ENCODE measurements at places on chromosomes 5 and 9.

- no peak for DNase-seq
Observed at GRCh38 chr9:81855538-81855937, 72.7 kb upstream of the SPATA31D4 start.

- DNase-seq, result no peak
Observed at GRCh38 chr5:152649609-152650008, 244.5 kb upstream of the NMUR2 start.

DNA sequence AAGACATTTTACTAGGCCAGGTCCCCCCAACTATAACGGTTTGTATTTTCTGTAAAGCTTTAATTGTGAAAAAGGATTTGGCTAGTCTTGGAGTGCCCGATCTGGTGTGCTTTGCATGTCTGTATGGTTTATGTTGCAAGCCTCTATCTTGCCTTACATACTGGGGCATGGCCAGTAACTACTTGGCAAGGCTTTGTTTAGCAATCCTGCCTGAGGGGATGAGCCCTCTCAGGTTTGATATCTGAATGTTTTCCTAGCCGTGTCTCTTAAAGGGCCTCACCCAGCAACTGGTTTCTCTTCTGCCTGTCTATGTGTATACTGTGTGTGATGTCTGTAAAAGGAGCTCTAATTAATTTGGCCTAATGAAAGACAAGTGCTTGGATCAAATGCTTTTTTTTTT, 61.3 kb upstream of the SPINK5 start:
- no peak for DNase-seq

DNA sequence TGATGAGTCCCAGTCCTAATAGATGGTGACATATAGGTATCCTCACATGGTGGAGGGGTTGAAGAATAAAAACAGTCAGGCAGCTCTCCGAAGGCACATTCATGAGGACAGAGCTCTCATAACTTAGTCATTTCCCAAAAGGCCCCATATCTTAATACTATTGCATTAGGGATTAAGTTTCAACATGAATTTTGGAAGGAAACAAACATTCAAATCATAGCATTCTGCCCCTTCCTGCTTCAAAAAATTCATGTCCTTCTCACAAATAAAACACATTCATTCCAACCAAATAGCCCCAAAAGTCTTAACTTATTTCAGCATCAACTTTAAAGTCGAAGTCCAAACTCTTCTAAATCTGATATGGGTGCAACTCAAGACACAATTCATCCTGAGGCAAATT, 277.2 kb upstream of the NR4A3 start:
- DNase-seq, result no peak

GRCh38 chr9:89716559-89716958, 111.7 kb downstream of the GADD45G start:
- DNase-seq, result no peak

DNA sequence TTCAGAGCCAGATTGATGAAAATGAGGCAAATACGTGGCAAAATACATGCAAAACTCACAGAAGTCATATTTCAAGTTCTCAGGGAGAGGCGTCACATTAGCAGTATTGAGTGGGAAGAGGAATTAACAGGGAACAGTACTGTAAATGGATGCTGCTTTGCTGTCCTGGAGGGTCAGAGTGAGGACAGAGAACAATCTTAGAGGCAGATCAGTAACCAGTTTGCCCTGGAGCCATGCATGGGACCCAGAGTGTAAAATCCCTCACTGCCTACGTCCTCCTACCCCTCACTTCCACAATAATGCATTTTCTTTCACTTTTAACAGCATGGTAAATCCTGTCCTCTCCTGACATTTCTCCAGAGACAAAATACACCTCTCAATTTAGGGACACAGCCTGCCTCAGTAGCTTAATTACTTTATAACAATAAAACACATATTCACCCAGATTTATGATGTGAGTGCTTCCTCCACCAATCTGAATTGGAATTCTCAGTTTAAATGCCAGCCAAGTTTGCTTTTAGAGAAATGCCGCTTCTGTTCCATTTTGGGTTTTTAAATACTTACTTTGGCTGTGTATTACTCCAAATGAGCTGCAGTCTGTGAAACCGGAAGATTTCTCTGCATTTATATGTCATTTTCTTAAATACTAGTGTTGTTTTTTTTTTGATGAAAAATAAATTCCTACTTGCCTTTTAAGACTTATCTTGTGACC, 70.0 kb downstream of the LMNB1 start:
- DNase-seq, result no peak

Measured in occipital lobe (tissue), 3 donors.